Adipose tissue (tissue), 3 donors: ENCODE measurements at places on chromosomes 7 and 10. TPM values are rescaled to one million over a fixed set of nuclear protein-coding genes. Genes with fewer than 3 reads are reported as not detected.

The ZNF365 gene
- 0.11 TPM for polyA plus RNA-seq

The CRYGN gene
- polyA plus RNA-seq: 0.68 TPM

The CALML3 gene
- 0.36 TPM for polyA plus RNA-seq

The JAZF1 gene
- 8.3 TPM for polyA plus RNA-seq

The FRMPD2 gene
- not detected for polyA plus RNA-seq

The MSS51 gene
- 0.61 TPM for polyA plus RNA-seq

The FGF8 gene
- polyA plus RNA-seq: not detected

The TEX36 gene
- polyA plus RNA-seq: not detected

The KIF11 gene
- polyA plus RNA-seq: 0.37 TPM

The HPS1 gene
- 23.6 TPM for polyA plus RNA-seq

The UBE2D1 gene
- polyA plus RNA-seq: 3.1 TPM

The MGAM2 gene
- 1.3 TPM for polyA plus RNA-seq

The CC2D2B gene
- polyA plus RNA-seq: 0.25 TPM
